ENCODE measurements at places on chromosomes 7 and 10.

- no peak for DNase-seq
Measured at GRCh38 chr10:130378556-130379400, 242.6 kb downstream of the GLRX3 start.

- DNase-seq: no peak
Measured at GRCh38 chr10:7593905-7594304, 72.9 kb downstream of the ITIH5 start.

DNA sequence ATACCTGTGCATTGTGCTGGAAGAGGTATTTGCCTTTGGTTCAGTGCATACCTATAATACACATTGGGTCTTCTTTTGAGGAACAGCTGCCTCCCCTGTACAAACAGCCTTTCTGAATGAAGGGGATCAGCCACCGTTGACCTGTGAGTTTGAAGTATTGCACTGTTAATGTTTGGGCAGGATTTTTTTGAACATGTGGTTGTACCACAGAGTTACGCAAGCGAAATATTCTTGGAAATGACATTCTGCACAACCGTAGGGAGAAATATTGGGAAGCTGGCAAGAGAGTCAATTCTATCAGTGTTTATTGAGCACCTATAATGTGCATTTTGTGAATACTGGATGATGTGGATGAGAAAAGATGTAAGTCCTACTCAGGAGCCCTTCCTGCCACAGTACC, 270.6 kb downstream of the AUTS2 start:
- no peak for DNase-seq

DNA sequence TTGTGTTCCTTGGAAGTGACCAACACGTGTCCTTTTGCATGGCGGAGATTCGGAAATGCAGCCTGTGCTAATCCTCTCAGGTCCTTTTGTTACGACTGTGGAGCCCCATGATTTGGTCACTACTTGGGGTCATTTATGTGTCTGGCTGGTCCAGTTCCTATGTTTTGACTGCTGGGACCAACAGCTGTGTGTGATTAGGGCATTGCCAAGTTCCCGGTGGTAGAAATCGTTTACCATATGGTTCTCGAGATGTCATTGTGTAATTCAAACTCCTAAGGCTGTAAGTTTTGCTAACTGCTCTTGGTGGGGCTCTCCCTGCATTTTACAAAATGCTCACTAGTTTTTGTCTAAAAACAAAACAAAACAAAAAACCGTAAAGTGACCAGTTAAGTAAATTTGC, 62.0 kb downstream of the CCNY start:
- DNase-seq: peak; percentile 55

- DNase-seq: no peak
Measured at GRCh38 chr7:22184549-22185199, 172.3 kb downstream of the RAPGEF5 start.

DNA sequence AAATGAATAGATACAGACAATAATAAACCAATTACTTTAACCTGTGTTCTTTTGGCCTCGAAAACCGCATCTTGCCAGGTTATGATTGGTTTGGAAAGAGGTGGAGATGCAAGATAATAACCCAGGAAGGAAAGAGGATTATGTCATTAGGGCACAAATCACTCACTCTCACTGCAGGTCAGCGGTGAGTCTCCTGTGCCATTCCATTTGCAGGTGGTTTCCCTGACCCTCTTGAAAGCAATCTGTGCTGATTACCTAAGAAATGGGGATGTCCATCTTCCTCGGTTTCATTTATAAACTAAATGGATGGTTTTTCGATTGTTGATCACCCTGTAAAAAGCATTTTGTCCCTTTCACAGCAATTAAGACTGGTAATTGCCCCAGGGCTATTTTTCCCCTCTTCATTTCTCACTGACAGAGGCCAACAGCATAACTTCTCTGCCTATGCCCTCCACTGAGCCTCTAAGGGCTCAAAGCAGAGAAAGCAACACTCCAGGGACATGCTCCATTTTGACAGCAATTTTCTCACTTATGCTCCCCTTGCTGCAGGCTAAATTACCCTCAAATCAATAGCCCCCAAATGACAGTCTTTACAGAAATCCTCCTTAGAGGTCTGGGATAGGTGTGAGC, 257.5 kb downstream of the IPMK start:
- DNase-seq: no peak

Measured in cardiac fibroblast (primary cell).